ENCODE measurements at places on chromosomes 12 and 14.

DNA sequence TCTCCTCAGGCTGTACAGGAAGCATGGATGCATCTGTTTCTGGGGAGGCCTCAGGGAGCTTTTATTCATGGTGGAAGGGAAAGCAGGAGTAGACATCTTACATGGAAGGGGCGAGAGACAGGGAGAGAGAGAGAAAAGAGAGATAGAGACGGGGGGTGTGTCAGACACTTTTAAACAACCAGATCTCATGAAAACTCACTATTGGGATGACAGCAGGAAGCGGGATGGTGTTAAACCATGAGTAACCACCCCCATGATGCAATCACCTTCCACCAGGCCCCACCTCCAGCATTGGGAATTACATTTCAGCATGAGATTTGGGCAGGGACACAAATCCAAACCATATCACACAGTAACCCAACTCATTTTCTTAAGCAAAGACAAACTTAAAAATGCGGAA lies 110.0 kb upstream of the EEA1 start:
- no peak for DNase-seq

- no peak for DNase-seq
Observed at GRCh38 chr12:5030066-5030465, 13.6 kb upstream of the KCNA5 start.

DNA sequence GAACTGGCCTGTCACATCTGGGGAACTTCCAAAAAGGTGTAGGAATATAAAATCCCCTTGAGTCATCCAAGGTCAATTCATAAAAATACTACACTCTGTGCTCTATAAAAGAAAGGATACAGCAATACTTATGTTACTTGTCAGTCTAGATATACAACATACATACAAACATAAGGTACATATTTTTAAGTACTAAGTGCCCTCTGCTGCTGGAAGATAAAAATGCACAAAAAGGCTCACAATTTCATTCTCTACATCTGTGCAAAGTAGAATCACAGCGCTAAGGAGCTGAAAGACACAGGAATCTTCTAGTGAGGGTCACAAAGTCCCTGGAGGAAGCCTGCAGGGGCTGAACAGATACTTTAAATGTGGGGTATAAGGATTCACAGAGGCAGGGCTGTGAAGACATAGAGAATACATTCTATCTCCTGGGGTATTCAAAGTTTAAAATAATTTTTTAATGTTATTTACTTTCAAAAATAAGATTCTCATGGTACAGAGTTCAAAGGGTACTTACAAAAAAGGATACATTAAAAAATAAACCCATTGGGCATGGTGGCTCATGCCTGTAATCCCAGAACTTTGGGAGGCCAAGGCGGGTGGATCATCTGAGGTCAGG lies 10.2 kb upstream of the GOLGA5 start:
- peak; percentile 59 for DNase-seq

DNA sequence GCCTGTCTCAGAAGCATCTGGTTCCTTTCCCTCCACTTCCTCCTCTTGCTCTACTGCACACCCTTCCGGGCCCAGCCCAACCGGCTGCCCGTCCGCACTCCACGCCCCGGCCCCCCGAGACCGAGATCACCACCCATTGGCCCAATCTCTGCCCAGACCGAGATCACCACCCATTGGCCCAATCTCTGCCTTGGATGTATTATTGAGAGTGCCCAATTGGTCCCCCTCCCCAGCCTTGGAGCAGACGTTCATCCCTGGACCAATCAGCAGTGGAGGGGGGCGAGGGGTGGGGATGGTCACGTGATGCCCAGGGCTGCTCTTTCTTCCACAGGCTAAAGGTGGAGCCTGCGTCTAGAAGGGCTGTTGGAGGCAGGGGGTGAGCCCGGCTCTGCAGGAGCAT lies 75.6 kb upstream of the TMEM132C start:
- DNase-seq, result no peak

- no peak for DNase-seq
Observed at GRCh38 chr14:70144046-70144445, 44.7 kb downstream of the SLC8A3 start.

GRCh38 chr12:17108877-17109541 lies 503.0 kb upstream of the LMO3 start:
- DNase-seq, result no peak

GRCh38 chr12:77606348-77606747 lies 224.3 kb upstream of the NAV3 start:
- DNase-seq, result no peak

DNA sequence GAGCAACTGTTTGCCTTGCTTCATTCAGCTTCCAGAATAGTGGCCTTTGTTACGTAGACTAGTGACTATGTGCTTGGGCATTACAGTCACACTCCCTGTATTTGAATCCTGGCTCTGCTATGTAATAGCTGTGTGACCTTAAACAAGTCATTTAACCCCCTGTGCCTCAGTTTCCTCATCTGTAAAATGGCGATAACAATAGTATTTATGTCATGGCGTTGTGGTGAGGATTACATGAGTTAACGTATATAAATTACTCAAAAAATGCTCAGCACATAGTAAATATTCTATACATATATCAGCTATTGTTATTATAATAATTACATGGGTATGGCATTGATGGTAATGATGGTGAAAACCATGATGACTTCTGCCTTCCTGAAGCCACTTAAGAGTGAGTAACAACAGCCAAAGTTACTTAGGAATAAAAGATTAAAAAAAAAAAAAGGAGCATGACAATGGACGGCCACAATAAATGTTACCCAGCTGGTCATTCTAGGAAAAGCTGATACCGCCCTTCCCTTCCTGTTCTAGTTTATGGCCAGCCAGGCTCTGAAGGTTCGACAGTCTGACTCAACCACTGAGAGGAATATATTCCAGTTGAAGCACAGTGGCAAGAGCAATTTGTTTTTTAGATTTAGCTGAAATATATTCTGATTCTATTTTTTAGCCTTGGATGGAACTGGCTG lies 9.9 kb upstream of the ADIPOR2 start:
- no peak for DNase-seq

GRCh38 chr12:96720363-96720705 lies 186.7 kb upstream of the NEDD1 start:
- DNase-seq, result peak; percentile 22

DNA sequence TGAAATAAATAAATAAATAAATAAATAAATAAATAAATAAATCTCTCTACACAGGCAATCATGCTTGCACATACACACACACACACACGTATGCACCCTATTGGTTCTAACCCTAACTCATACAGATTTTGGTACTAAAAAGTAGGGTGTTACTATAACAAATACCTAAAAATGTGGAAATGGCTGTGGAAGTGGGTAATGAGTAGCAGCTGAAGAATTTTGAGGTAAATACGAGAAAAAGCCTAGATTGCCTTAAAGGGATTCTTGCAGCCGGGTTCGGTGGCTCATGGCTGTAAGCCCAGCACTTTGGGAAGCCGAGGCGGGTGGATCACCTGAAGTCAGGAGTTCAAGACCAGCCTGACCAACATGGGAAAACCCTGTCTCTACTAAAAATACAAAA lies 15.7 kb upstream of the SLC2A3 start:
- no peak for DNase-seq

DNA sequence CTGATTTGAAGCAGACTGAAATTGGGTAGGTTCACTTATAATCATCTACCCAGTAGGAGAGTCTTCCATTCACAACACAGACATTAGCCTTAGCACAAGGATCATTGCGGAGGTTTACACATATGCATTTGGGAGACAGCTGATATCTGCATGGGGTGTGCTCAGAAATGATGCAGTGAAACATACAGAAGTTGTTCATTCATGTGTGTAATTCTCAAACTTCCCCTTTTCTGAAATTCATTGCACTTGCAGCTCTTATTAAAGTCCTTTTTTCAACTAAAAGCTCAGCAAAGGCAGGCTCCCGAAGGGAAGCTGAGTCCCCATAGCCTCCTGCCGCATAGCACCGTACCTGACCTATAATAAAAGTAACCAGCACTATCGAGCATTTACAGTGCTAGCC lies 218.3 kb upstream of the CRY1 start:
- DNase-seq, result no peak

DNA sequence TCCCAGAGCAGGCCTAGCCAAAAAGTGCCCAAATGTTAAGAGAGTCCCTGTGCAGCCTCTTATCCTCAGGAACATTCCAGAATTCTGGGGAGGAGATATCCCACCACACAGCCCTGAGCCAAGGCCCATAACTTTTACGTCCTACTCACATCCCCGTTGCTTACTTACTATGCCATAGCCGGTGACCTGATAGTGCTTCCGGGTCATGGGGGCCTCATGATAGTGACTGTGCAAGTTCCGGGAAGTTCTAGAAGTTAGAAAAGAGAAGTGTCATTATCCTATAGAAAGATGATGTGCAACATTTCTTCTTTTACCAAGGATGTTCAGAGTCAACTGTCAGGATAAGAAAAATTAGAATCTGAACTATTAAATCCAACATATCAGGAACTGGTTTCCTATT lies 15.6 kb upstream of the NGB start:
- DNase-seq, result no peak
